Iris pigment epithelial cell (primary cell): ENCODE measurements at places on chromosomes 11 and 22.

GRCh38 chr22:20101638-20102037 lies 14.3 kb upstream of the RANBP1 start:
- no peak for DNase-seq

- no peak for DNase-seq
These were observed 6.1 kb upstream of the NAP1L4 start for GRCh38 chr11:2998073-2998850.

- DNase-seq = no peak
These were observed 139.7 kb upstream of the TEAD1 start for GRCh38 chr11:12534549-12534948.

- DNase-seq = no peak
These were observed 14.1 kb downstream of the WT1 start for GRCh38 chr11:32420937-32421901.

- DNase-seq = no peak
These were observed 109.5 kb downstream of the TENM4 start for GRCh38 chr11:79331203-79331901.

DNA sequence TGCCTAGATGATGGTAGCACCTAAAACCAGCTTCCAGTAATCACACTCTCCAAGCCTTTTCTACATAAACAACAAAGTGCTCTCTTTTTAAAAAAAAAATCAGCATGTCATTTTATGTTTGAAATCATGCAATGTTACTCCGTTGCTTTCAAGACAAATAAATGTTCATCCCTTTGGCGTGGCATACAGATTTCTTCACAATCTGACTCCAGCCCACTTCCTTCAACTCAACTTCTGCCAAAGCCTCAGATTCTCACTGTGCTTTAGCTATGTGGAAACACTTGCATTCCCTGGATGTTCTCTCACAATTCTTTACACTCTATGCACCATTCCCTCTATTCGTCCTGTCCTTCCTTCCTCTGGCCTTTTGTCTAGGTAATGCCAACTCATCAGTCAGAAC lies 206.3 kb upstream of the BLID start:
- DNase-seq = peak; percentile 26

DNA sequence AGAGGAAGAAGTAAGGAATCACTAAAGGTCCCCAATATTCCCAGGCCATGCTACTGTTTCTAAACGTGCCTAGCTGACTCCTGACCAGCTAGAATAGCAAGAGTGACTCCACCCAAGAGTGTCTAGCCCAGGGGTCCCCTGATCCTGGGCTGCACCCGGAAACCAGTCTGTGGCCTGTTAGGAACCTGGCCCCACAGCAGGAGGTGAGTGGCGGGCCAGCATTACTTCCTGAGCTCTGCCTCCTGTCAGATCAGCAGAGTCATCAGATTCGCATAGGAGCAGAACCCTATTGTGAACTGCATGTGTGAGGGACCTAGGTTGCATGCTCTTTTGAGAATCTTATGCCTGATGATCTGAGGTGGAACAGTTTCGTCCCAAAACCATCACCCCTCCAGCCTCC lies 2.0 kb downstream of the MMP20 start:
- no peak for DNase-seq

DNA sequence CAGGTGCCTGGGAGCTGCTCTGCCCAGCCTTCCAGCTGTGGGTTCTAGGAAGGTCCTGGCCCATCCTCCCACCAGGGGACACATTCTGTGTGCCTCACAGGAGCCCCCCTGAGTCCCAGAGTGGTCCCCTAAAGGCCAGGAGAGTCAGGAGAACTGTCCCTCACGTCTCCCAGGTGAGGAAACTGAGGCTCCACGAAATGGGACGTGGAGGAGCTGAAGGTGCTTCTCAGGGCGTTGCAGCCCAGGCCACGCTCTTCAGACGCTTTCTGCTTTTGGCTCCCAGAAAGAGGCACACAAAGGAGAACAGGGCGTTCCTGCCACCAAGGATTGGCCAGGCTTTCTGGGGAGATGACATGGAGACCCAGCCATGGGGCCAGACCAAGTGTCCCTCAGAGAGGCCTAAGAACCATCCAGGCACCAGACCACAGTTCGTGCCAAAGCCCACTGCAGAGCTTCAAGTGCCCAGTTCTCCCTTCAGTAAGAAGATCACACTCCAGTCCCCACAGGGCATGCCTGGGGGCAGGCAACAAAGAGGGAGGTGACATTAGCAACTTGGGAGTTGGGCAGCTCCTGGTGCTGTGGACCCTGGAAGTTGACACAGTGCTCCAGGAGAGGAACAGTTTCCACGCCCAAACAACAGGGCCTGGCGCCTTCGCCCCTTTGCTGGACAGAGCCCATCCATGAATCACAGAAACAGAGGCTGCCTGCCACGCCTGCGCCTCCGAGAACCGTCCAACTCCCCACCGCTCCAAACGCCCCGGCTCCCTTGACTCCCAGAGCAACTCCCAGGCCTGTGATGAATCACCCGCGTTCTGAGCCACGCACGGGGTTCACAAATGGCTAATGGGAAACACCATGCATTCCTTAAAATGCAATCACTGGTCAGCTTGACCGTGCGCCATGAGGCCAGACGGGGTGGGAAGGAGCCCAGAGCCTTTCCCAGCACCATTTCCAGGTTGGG lies 589.2 kb downstream of the BRD1 start:
- DNase-seq = no peak

DNA sequence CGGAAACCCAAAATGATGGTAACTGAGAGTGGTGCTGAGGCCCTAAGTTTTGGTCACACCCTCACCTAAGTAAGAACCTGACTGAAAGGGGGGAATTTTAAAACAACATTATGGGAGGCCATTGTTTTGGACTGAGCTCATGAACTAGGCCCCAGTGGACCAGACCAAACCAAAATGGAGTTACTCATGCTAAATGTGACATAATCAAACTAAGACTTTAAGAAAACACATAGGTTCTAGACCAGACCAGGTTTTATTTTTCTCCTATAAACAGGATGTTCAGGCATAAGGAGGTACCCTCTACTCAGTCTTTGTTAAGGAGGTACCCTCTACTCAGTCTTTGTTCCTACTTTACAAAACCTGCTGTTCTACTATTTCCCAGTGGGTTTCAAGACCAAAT lies 7.4 kb upstream of the EI24 start:
- no peak for DNase-seq

DNA sequence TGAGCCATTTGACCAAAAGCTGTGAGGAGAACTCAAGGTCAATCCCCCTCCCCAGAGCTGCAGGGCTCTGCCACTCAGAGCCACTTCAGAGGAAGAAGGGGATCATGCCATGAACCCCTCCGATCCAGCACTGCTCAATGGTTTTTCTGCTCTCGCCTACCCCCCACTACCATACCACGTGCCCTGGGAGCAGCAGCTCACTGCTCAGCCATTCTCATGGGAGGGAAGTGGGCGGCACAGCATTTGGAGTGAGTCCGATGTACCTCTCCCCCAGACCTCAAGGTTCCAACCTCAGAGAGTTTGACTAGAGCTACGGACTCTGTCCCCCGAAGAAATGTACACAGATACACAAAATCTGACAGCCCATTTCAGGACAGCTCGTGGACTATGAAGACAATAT lies 34.5 kb downstream of the AP1B1 start:
- DNase-seq = no peak

- peak; percentile 21 for DNase-seq
These were observed 13.2 kb downstream of the RAC2 start for GRCh38 chr22:37230673-37231405.

- peak; percentile 92 for DNase-seq
These were observed 230.4 kb downstream of the ST3GAL4 start for GRCh38 chr11:126585774-126586491.

- DNase-seq = no peak
These were observed 16.1 kb downstream of the DGCR2 start for GRCh38 chr22:19105867-19106802.

GRCh38 chr11:71183878-71184277 lies 68.5 kb downstream of the SHANK2 start:
- no peak for DNase-seq

DNA sequence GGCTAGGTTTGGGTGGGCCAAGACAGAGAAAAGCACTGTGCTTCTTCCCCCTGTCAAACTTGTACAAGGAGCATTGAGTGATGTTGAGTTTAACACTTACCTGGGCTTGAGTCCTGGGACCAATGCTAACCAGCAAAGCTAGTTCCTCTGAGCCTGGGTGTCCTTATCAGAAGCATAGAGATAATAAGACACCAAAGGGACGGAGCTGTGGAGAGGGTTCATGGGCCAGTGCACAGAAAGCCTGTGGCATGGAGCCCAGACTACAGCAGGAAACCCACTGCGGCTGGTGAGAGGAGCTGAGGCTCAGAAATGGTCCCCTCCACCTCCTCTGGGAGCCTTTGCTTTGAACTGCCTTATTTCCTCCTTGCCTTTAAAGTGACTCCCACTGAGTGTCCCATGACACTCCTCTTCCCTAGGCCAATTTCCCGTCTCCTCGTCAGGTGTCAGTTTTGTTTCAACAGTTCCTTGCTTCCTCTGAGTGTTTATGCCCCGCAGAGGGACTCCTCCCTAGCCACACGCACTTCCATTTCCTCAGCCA lies 9.4 kb downstream of the SLCO2B1 start:
- DNase-seq = no peak

- DNase-seq = no peak
These were observed 1486.5 kb downstream of the TBC1D22A start for GRCh38 chr22:48248901-48249455.

DNA sequence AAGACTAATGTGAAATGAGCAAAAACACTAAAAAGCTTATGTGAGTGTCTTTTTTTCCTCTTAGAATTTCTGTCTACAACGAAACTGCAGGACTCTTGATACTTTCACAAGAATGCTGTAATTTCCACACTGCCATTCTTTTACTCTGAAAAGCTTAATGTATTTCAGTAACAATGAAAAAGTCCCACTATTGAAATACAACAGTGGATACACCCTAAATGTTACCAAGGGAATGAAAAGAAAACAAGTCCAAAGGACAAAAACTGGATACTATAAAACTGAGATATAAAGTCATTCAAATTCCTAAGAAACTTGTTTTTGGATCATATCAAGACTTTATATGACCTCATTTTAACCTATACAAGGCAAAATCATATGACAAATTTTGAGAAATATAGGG lies 77.4 kb downstream of the SOX6 start:
- no peak for DNase-seq

GRCh38 chr11:80849253-80849652 lies 1408.4 kb upstream of the TENM4 start:
- DNase-seq = no peak

- no peak for DNase-seq
These were observed 64.7 kb downstream of the TRIM29 start for GRCh38 chr11:120073196-120073595.

DNA sequence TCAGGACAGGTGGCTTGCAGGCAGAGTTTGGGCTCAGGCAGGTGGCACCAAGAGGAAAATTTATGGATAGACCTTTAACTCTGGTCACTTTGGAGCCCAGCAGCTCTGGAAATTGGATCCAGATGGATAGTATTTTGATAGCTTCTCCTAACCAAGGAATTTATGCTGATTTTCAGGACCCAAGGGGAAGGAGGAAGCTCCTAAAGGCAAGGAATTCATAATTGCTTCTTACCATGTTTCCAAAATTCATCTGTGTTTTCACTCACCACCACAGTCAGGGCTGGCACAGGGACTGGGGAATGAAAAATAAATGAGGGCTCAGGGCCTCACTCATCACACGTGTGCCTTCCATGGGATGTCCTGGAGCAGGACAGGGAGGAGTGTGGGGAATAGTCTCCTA lies 317.8 kb downstream of the ST3GAL4 start:
- DNase-seq = no peak

DNA sequence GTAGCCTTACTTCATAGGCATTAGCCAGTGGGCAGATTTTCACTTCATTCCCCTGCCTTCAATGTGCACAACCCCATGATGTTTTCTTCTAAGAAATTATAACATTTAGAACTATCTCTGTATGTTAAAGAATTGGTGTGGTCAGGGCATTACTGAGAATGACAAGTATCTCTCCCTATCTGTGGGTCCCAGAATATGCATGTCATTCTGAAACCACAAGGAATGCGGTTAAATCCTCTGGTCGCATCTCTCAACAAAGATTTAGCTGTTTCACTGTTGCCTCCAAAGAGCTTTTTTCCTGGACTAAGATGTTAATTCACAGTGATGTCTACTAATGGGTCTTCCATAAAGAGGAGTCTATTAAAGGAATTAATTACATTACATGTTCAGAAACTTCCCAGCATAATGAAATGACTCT lies 62.7 kb downstream of the LIF start:
- peak; percentile 81 for DNase-seq

- DNase-seq = peak; percentile 39
These were observed 93.6 kb downstream of the DDX10 start for GRCh38 chr11:108758458-108758857.

- DNase-seq = no peak
These were observed 7.4 kb downstream of the PKNOX2 start for GRCh38 chr11:125171974-125172373.

DNA sequence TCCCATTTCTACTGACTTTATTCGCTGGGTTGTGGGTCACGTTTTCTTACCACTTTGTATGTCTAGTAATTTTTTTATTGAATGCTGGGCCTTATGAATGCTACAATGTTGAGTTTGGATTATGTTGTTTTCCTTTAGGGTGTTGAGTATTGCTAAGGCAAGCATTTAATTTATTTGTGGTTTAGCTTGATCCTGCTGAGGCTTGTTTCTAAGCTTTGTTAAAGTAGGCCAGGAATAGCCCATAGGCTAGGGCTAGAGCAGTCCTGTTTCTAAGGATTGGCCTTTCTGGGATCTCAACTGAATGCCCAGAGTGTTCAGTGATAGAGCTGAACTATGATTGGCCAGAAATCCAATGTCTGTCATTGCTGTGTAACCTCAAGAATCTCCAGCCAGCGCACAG lies 56.1 kb upstream of the LDLRAD3 start:
- DNase-seq = no peak

DNA sequence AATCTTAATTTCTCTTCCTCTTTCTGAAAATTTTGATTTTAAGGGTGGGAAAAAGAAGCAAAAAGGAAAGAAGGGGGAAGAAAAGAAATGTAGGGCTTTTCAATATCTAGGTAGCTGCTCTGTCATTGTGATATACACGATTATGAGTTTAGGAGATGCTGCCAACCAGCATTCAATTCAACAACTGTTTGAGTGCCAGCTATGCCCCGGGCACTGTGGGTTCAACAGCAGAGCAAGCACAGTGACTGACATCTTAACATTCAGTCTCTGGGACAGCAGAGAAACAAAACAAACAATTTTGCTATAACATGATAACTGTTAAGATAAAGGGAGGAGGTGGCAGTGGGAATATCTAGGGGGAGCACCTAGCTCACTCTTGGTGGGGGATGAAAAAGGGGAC lies 91.6 kb downstream of the DBX1 start:
- DNase-seq = no peak

DNA sequence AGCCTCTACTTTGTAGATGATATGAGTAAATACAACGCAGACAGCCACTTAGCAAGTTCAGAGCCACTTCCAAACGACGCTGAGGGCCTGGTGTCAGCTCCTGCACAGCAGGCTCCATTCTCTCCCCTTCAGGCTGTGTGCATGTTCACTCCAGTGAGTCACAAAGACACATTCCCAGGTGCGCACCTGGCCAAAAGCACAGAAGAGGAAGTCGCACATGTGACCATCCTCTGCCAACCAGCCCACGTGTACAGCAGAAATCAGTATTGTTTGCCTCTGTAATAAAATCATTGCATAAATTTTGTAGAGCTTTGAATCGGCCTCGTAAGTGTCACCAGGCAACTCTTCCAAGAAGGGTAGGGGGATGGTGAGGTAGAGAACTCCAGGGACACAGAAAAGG lies 19.5 kb upstream of the TPH1 start:
- DNase-seq = no peak

GRCh38 chr22:49660321-49660720 lies 167.4 kb downstream of the BRD1 start:
- DNase-seq = no peak
